ENCODE measurements at places on chromosomes 7 and 10. TPM values are rescaled to one million over a fixed set of nuclear protein-coding genes. Genes with fewer than 3 reads are reported as not detected.
A peak's percentile ranks its signal among the peaks of the same experiment; 100 is the strongest.

DNA sequence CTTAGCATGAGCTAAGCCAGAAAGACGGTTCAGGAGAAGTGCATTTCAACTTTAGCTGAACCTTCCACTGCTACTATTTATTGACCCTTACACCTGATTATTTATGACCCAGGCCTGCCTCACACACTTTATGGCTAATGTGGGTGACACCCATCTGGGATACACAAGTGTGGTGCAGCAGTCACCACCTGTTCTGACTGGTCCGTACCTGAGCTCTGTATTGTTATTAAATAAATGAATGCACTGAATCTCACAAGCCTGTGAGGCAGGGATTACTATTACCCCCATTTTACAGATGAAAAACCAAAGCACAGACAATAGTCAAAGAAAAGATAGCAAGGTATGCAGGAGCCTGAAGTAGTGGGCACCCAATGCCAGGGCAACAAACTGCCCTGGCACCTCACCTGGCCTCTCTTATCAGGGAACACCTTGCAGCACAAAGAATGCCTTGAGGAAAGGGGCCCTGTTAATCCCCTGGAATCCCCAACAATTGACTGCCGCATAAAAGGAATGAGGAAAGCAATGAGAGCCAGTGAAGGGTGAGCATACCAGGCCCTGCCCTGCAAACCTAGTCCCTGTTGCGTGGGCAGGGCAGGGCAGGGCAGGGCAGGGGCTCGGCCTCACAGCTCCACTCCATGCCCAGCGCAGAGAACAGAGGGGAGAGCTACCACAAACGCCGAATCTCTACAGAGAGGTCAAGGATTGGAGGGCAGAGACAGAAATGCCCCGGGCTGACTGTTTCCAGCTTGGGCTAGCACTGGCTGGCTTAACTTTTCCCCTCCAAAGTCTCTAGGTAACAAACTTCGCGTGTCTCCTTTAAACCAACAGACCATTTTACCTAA, 1.3 kb downstream of the ANXA11 start:
- DNase-seq, result peak; percentile 17

GRCh38 chr10:99534450-99534938, 1.8 kb downstream of the NKX2-3 start:
- DNase-seq, result no peak

DNA sequence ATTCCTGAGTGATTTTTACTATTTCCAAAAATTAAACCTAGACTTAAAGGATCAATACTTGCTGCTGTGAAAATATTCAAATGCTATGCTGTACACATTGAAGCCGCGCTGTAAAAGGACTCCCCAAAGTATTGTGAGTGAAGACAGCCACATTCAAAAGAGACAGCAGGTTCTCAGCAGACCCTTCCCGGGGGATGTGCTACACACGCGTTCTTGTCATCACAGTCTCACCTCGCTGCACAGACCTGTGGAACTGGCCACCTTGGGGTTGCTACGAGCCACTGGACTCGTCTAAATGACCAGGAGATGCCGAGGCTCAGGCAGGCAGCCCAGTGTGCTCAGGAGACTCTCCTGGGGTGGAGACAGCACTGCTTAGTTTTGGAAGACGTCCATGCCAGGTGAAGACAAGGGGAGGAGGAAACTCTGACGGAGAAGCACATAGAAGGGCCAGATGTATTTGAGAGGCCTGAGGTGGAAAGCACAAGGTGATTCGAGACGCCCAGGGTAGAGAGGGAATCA, 367.7 kb upstream of the SHH start:
- DNase-seq, result no peak

- no peak for DNase-seq
Measured at GRCh38 chr7:111262293-111263116, 171.6 kb downstream of the LRRN3 start.

DNA sequence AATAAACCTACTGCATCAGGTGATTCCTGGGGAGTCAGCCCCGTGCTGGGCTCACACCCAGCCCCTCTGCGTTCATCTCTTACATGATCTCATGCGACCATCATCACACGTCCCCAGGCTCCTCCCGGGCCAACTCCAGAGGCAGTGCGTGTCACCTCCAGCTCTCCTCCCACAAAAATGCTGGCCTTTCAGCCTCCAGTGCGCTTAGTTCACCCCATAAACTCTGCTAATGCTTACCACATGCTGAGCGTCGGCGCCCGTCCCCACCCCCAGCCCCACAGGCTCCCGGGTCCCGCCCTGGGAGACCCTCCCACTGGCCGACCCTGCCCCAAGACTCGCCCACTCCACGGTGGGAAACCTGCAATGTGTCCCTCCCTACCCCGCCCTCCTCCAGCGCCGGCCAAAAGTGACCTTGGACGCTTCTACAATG, 816 bp upstream of the SDK1 start:
- peak; percentile 42 for DNase-seq

DNA sequence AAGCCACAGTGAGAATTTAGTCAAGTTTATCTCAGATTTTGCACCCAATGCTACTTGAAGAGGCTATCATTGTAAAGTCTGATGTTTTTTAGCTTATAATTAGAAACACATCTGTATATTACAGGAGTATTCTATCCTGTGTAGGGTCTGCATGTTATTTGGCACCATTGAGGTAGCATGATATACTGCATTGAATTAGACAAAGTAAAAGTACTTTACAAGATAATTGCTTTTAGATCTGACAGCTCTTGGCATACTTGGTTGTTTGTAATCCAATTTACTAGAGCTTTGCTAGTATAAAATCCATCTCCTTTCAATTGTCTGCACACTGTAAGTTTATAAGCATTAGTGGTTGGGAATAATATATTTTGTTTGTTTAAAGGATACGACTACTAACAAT, 714.3 kb downstream of the ANKRD7 start:
- DNase-seq, result no peak

DNA sequence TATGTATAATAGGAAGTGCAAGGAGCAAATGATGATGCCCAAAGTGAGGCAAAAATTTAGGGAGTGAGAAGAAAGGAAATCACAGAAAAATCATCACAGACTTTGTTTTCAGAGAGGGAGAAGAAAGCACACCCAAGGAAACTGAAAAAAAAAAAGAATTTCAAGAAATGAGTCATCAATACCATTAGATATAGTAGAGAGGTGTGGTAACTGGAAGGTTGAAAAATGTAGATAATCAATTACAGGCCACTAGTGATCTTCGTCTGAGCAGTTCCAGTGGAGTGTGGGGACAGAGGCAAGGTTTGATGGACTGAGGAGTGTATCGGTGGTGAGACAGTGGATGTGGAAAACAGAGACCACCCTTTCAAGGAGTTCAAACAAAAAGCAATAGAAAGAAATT, 31.7 kb downstream of the ASB4 start:
- DNase-seq, result no peak

- peak; percentile 21 for DNase-seq
Measured at GRCh38 chr7:21902240-21902639, 43.5 kb downstream of the CDCA7L start.

- DNase-seq, result peak; percentile 17
Measured at GRCh38 chr7:54394834-54395233, 147.3 kb upstream of the VSTM2A start.

- peak; percentile 66 for DNase-seq
Measured at GRCh38 chr10:110076559-110077318, 69.0 kb downstream of the ADD3 start.

DNA sequence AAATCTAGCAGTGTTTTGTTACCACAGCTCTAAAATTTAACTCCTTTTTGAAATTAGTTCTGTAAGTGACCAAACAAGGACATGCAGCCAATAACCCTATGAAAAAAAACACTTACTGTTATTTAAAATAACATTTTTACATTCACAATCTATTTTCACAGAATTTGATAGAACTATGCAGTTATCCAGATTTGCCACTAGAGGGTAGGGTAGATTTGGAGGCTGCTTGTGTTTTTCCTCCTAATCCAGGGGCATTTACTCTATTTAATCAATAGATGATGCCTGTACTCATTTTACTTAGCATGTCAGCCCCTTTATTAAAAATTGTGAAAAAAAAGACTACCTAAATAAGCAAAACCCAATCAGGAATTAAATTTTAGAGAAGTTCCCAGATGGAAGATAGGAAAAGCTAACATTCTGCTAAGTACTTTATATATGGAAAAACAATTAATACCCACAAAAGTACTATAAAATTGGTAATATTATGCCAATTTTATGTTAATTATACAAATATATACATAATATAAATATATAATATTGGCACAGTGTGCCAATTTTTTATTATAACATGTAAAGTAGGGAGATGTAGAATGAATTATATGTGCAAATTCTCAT, 18.1 kb upstream of the LIPK start:
- peak; percentile 31 for DNase-seq

DNA sequence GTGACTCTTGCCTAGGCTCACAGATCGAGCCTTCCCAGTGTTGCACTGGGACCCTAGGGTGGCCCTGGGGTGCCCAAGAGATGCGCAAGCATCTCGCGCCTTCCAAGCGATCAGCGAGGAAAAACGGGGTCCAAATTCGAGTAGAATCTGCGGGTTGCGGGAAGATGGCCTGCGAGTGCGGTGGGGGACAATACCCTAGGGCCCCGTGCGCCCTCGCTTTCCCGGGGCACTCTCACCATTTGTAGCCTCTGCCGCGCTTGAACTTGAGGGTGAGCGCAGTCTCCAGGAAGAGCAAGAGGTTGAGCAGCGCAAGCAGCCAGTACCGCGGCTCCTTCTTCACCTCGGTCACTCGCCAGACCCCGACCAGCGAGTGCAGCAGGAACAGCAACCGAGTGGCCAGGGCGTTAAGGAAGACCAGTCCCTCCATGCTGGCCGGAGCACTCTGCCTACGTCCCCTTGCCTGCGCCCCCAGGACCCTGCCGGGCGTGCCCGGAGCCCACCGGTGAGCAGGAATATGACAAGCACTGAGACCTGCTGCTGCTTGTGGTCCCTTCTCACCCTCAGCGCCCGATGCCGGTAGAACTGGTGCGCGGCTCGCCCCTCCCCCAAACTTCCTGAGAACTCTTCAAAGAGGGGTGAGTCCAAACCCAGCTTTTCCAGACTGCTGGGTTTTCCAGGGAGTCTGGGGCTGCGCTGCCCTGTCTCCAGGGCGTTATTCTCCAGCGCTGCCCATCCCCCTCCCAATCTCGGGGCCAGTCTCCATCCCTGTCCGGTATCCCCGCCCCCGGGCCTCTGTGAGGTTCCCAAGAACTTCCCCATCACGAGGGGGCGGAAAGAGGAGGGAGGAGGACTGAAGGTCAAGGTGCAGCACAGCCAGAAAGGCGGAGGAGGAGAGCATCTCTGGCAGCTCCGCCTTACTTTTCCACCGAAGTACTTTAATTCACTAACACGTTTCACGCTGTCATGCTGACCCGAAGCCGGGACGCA, at the start of gene TMEM26:
TSS of gene TMEM26 (minus strand) at position 727 of the 987 bp plus-strand sequence. CDS start at position 427, 300 bp downstream.
- DNase-seq, result peak; percentile 77

DNA sequence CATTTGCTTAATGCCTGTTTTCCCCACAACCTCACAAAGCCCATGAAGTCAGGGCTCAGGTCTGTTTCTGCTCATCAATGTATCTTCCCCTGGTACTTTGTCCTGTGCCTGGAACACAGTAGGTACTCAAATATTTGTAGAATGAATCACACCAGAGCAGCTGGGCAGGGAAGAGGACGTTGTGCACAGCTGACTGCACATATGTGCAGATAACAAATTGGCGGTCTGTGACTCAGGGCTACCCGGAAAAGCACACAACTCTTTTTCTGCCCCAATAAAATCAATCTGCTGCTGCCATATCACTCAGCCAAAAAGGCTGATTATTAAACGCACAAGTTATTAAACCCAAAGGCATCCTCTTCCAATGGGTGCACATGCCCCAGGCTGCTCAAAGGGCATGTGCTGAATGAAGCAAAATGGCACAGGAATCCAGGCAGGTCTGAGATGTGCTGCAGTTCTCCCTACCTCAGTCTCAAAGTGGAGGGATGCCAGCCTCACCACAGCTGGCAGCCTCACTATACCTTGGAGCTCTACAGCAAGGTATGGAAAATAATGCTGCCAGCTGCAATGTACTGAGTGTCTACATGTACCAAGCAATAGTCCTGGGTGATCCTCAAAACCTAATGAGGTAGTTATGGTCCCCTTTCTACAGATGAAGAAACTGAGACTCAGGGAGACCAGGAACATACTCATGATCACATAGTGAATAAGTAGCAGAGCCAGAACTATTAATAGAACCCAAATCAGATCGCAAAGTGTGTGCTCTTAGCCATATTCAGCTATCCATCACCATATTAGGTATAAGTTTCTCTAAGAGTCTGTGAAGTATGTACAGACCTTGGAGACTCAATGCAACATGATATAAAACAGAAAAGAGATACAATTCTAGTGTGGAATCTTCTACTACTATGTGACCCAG, 43.4 kb downstream of the SORBS1 start:
- DNase-seq, result peak; percentile 88

- no peak for DNase-seq
Measured at GRCh38 chr10:131202990-131203389, 108.5 kb downstream of the TCERG1L start.

AP1S1 gene
- total RNA-seq, result 106 TPM

CEP55 gene
- 87.9 TPM for total RNA-seq

PTPRN2 gene
- total RNA-seq, result 2.3 TPM

SCD gene
- total RNA-seq, result 216 TPM

PRKAG2 gene
- 5.2 TPM for total RNA-seq

Data from M059J (cell line).